ENCODE measurements at places on chromosomes 7 and 10. TPM values are rescaled to one million over a fixed set of nuclear protein-coding genes. Genes with fewer than 3 reads are reported as not detected.

DNA sequence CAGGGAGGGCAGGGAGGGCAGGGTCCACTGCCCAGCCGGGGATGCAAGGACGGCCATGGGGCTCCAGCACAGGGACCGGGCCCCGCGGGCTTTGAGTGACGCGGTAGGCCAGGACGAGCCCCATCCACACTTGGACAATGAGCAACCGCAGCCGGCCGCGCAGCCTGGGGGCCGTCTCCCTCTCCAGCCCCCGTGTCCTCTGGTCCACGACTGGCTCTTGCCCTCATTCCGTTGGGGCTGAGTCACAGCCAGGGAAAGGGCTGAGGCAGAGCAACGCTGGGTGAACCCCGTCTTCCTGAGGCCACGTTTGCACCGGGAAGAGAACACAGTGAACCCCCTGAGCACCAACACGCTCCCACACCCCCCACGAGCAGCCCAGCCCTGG is 23.7 kb downstream of the SHH start:
- no peak for DNase-seq

DNA sequence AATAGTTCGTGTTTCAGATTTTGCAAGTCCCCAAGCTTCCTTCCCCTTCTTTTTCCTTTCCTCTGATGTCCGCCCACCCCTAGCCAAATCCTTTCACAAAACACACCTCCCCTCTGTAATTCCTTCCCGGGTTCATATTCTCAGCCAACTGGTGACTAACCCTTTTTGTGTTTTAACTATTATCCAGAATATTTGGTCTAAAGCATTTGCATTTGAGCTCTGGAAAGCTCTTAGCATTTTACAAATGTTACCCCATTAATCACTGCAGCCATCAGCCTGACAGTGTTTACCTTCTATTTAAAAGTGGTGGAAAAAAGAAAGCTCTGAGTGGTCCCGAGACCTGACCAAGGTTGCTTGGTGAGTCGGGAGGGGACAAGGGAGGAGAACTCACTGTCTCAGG is 139.0 kb downstream of the CREB5 start:
- no peak for DNase-seq

- peak; percentile 70 for DNase-seq
These were observed at the start of gene REEP3 for GRCh38 chr10:63520500-63521415. Gene REEP3, plus strand, starts transcription at chr10:63521401. Its CDS starts 145 bp downstream, at chr10:63521546.

GRCh38 chr10:84844461-84844860 is 516.1 kb downstream of the CCSER2 start:
- no peak for DNase-seq

DNA sequence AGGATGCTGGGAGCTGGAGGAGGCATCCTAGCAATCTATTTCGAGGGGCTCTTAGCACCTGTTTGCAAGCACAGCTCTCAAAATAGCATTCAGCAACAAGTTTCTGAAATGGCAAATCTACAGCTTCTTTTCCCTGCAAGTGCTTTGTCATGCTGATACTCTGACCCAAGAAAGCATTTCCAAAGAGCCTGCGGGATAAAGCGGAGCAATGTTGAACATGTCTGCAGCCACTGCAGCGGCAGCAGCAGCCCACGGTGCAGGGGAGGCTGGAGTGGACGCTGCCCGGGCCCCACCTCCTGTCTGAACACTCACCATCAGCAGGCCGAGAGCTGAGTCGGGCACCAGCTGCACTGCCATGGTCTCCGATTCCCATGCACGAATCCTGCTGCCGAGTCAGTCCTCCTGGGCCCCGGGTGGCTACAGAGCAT is 964 bp downstream of the FRMD4A start:
- DNase-seq: peak; percentile 59

DNA sequence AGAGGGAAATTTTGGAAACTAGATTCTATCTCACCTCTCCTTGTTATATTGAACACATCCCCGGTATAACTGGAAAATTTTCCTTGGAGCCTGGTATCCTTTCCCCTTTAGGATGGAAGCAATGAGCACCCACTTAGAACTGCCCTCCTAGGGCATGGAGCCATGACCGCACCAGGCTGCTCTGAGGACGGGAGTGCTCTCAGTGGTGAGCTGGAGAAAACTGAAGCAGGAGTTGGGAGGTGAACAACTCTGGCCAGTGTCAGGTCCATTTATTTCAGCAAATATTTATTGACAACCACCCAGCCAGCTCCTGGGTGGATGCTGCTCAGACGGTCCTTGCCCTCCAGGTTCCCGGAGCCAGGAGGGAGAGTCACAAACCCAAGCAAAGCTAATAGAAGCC is 278.1 kb downstream of the WDR11 start:
- no peak for DNase-seq

GRCh38 chr10:103585011-103585405 is 91.5 kb downstream of the NEURL1 start:
- DNase-seq: no peak

GRCh38 chr10:101563007-101563406 is 25.1 kb downstream of the POLL start:
- DNase-seq: peak; percentile 13

Gene LIPN
- not detected for total RNA-seq

Data from H9 (cell line).